Melanocyte of skin (primary cell): ENCODE measurements at places on chromosomes 2 and 18. TPM values are rescaled to one million over a fixed set of nuclear protein-coding genes. Genes with fewer than 3 reads are reported as not detected.

The TEX44 gene
- not detected in 2 replicates for total RNA-seq

The NAT8 gene
- total RNA-seq = not detected in 2 replicates

The RGPD5 gene
- total RNA-seq = 15.3 and 34.4 TPM in 2 replicates

The BCL11A gene
- 0.34 and 1.1 TPM in 2 replicates for total RNA-seq

The TMEM169 gene
- total RNA-seq = 18.6 and 31.0 TPM in 2 replicates

The MEP1B gene
- total RNA-seq = not detected in 2 replicates

The PAX8 gene
- total RNA-seq = under 0.01 and 0.15 TPM in 2 replicates

The FKBP7 gene
- 22.0 and 40.3 TPM in 2 replicates for total RNA-seq

The REG1B gene
- total RNA-seq = not detected in 2 replicates

The WDR43 gene
- 120 and 155 TPM in 2 replicates for total RNA-seq

The PPP1R1C gene
- 0.34 and 0.73 TPM in 2 replicates for total RNA-seq

The RFTN2 gene
- total RNA-seq = 5.9 and 14.5 TPM in 2 replicates

The EMILIN2 gene
- total RNA-seq = 16.2 and 18.5 TPM in 2 replicates

The VWC2L gene
- total RNA-seq = not detected in 2 replicates

The C2orf81 gene
- 1.00 and 1.4 TPM in 2 replicates for total RNA-seq

The GPR17 gene
- total RNA-seq = under 0.01 and 0.36 TPM in 2 replicates

The SLC11A1 gene
- total RNA-seq = under 0.01 and 0.15 TPM in 2 replicates

The PSTPIP2 gene
- total RNA-seq = 1.3 and 2.5 TPM in 2 replicates

The GULP1 gene
- 40.3 and 51.0 TPM in 2 replicates for total RNA-seq

The REEP1 gene
- total RNA-seq = 0.34 TPM in 1 of 2 replicates, not detected in the other

The CCDC85A gene
- total RNA-seq = 0.15 and 0.33 TPM in 2 replicates

The RAX gene
- total RNA-seq = not detected in 2 replicates

The IGFBP2 gene
- total RNA-seq = 0.69 and 18.9 TPM in 2 replicates

The ABCB11 gene
- not detected in 2 replicates for total RNA-seq

The DSG4 gene
- total RNA-seq = not detected in 2 replicates

The DYNC1I2 gene
- total RNA-seq = 60.9 and 78.9 TPM in 2 replicates
